Posterior cingulate gyrus (tissue), 11 donors: ENCODE measurements at places on chromosomes 2 and 18.

GRCh38 chr2:164717000-164717803 lies 95.9 kb upstream of the GRB14 start:
- no peak for DNase-seq

DNA sequence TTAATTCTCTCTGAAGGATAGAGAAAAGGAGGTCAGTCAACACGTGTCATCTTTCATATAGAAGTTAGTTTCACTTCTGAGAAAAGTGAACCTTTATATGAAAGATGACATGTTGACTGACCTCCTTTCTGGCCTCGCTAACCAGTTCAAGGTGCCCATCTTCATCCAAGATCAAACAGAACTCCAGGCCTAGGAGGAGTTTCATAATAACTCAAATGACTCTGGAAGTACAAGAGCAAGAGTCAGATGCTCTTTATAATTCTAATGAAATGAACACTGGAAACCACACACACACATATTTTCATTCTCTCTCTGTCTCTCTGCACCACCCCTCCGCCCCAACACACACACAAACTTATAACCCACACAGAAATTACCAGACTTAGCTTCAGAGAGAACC lies 16.3 kb downstream of the ANKRD44 start:
- DNase-seq, result no peak

DNA sequence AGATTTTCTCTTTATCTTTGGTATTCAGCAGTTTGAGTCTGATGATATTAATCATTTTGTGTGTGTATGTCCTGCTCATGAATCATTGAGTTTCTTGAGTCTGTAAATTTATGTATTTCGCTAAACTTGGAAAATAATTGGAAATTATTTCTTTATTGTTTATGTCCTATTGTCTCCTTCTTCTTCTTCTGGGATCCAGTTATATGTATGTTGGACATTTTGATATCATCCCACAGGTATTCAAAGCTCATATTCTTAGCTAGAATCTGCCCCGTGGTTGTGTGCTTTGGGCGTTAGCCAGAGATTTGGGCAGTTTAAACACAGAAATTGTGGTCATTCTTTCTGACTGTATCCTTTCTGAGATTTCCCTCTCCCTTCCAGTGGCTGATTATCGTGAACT lies 243.0 kb upstream of the SPRED2 start:
- no peak for DNase-seq

DNA sequence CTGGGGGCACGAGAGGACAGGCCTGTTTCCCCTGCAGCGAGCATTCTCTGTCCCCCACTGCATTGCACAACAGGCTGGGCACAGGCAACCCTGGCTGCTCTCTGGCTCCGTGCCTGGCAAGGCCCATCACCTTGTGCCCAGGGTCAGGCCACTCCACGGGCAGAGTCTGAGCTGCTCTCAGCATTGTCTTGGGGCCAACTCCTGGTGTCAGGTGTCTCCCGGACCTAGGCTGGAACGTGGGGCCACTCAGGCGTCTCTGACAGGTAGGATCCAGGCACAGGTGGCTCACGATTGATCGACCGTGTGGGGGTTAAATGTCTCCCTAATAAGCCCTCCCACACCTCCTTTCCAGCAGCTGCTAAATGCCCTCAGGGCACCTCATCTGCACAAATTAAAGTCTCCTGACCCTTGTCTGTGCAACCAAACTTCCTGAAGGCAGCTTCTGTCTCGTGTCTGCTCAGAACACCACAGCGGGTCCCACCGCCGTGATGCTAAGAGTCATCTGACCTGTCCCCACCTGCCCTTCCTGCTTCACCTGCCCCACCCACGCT lies 66.6 kb upstream of the GPC1 start:
- peak; percentile 65 for DNase-seq

- no peak for DNase-seq
These were observed 37.4 kb downstream of the ACTR2 start for GRCh38 chr2:65264821-65265670.

DNA sequence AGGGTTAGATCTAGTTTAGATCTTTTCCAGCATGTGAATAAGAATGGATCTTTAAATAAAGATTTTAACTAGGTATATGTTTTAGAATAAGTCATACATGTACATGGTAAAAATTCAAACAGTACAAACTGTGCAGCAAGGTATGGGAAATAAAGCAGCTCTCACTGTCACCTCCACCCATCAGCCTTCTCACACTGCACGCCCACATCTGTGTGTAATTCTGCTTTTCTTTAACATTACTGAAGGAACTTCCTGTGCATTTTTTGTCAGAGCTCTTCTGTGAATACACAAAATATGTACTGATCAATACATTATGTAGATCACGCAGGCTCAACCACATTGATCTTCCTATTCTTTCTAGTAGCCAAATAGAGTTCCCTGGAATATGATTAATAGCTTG lies 3.4 kb downstream of the CASP8 start:
- DNase-seq, result no peak

DNA sequence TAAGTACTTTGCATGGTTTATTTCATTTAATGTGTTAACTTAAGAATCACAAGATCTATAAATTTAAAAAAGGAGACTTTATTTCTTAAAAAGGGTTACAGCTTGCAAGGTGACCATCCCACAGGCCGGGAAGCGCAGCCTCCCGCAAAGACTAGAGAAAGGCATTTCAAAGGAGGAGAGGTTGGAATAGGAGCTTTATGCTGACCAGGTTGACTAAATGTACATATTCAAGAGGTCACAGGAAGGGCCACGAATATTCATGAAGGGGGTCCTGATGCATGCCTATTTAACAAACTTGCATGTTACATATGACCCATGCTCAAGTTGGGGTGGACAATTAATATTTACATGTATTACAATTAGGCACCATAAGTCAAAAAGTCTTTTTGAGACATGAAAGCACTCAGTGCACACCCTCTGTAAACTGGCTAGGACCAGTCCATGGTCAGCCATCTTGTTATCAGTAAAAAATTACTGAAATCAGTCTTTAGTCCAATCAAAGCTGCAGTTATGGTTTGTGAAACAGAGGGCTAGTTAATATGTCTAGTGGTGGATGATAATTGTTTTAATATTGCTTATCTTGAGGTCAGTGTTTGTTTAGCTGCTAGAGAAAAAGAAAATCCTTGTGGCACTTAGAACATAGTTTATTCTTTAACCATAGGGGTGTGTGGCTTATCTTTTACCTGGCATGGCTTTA lies 169.3 kb downstream of the KCNE4 start:
- no peak for DNase-seq

DNA sequence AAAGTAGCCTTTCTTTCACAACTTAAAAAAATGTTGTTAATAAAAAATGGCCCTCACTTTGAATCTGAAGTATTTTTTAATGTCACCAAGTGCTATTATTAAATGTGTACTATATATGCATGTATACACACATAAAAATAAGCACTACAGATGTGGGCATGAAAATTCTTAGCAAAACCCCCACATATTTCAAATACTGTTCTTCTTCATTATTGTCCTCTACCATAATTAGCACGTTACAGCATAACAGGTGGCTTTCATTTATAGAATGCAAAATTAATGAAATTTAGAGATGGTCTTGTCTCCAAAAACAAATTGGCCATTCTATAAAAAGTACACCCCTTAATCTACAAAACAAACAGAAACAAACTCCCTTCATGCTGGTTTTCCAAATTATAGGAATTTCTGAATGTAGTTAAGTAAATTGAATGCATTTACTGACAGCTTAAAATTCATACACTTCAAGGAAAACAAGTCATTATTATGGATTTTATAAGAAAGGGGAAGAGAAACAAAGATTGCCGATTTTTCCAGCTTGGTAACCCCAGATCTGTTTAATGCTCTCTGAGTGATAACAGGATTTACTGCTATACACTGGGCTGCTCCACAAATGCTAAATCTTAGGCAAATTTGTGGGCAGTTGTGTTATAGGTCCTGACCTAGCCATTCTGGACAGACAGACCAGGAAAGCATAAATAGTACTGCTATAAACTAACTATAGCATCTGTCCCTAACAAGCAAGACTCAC lies 67.2 kb downstream of the SPRED2 start:
- no peak for DNase-seq

GRCh38 chr2:126635281-126635680 lies 20.7 kb upstream of the GYPC start:
- no peak for DNase-seq

DNA sequence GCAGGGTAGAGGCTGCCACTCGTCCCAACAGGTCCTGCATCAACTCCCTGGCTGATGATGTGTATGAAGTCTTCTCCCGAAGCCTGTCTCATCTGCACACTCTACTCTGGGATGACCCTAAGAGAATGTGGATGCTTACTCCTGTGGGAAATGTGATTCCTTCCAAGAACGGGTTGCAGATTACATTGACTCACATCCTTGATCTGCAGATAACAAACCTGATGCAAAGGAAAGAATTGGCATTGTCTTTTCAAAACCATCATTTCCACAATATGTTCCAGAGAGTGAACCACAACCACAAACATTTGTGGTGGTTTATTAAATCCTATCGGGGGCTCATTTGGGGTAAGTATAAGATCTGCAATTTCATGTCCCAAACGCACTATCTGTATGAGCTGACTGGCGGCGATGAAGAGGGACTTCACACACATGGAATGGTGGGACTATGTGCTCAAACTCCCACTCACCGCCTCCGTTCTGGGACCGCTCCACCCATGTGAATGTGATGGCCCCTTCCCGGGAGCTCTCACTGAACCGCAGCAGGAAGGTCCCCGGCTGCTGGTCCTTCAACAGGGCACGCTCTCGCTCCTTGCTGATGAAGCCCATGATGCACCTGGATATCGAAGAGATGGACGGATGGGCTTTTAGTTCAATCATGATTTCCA lies 35.5 kb downstream of the STAT1 start:
- no peak for DNase-seq

- no peak for DNase-seq
These were observed 249.3 kb upstream of the FSHR start for GRCh38 chr2:49403637-49404036.

DNA sequence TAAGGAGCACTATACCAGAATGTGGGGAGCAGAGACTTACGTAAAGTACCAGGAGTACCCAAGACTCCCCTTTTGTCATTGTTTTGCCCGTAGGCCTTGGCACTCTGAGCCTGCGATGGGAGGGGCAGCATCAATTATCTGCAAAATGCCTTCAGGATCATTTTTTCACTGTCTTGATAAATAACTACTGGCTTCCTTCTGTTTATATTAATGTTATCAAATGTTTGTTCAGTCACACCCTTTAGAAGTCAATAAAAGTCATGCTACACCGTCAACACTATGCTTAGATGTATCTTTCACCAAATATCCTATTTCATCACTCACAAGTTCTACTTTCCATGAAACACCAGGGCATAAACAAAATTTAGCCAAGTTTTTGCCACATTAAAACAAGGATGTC lies 116.3 kb downstream of the FSIP2 start:
- DNase-seq, result no peak

GRCh38 chr2:233262562-233262961 lies 11.1 kb downstream of the ATG16L1 start:
- DNase-seq, result no peak

- DNase-seq, result peak; percentile 48
These were observed 62.7 kb upstream of the KIF5C start for GRCh38 chr2:148812306-148812705.

DNA sequence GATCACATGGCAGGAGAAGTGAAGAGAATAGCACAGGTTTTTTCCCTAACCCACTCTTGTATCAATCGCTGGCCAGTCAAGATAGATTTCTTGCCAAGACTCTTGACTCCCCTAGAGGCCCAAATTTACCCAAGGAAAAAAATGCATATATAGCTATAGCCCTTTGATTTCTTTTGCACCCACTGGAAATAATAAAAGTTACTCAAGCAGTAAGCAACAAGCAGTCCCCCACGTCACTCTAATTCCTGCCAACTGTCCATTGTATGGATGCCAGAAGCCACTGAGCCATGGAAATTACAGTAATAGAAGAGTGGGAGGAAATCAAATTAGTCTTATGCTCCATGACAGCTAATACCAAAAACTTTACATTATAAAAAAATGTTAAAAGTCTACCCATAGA lies 125.3 kb upstream of the SLC39A10 start:
- no peak for DNase-seq

DNA sequence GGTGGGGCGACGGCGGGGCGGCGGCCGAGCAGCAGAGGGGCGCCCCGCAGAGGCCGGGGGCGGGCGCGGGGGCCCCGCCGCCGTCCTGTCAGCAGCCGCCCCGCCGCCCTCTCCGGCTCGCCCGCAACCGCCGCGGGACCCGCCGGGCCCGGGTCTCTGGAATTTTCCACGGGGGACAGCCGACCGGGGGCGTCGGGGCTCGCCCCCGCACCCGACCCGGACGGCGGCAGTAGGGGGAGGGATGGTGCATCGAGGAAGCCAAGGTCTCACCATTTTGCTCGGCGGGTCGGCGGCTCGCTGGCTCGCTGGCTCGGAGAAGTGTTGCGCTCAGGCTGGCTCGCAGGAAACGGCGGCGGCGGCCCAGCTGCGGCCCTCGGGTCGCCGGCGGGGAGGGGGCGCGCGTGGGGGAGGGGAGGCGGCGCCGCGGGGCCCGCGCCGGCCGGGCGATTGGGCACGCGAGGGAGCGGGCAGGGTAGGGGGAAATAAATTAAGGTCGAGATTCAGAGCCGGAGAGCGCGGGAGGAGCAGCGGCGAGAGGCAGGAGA lies 405 bp downstream of the PPP3R1 start:
- no peak for DNase-seq

GRCh38 chr2:157067562-157067961 lies 189.9 kb upstream of the GALNT5 start:
- no peak for DNase-seq

GRCh38 chr2:143901185-143901842 lies 618.6 kb downstream of the ZEB2 start:
- no peak for DNase-seq

DNA sequence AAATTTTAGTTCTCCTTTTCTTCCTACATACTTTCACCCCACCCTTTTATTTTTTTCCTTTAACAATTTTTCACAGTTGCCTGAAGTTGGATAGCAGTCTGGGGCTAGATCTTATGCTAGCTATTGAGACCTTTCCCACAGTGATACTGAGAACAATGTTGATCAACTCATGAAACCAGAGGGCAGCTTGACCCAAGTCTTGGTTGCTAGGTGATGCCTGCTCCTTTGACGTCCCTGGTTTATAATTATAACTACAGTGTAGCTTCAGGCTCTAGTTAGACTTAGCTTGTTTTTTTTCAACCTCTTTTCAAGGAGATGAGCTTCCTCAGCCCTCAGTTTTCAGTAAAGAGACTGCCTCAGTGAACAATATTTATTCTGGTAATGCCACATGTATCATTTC lies 648.5 kb downstream of the IRS1 start:
- DNase-seq, result no peak

- no peak for DNase-seq
These were observed 200.6 kb downstream of the ZFP36L2 start for GRCh38 chr2:43025709-43026295.
